ENCODE measurements at places on chromosomes 6 and 20.

- no peak for DNase-seq
These were observed 122.1 kb upstream of the BCLAF1 start for GRCh38 chr6:136411453-136412354.

- DNase-seq: peak; percentile 22
These were observed 142.2 kb downstream of the ERMARD start for GRCh38 chr6:169893624-169894023.

DNA sequence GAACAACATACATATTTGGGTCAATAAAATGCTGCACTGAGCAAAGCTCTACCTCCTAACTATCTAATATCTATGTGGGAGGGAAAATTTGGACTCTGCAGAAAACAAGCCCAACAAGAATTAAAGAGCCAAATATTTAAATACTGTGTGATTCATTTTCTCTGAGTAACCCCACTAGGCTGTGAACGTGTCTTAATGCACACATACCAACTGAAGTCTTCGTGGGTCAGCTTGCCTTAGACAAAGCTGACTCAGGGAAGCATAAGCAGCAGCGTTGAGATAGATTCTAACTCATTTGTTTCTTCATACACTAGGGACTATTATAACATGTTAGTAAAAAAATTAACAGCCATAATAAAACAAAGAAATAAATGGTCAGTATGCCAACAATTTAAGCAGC lies 114.3 kb downstream of the GJA1 start:
- no peak for DNase-seq

- no peak for DNase-seq
These were observed 311.9 kb upstream of the CITED2 start for GRCh38 chr6:139686308-139686707.

- no peak for DNase-seq
These were observed 11.4 kb upstream of the COL9A1 start for GRCh38 chr6:70314296-70314695.

GRCh38 chr20:25277051-25277801 lies 29.3 kb downstream of the PYGB start:
- DNase-seq: peak; percentile 85

GRCh38 chr6:110221738-110222137 lies 41.5 kb downstream of the CDC40 start:
- no peak for DNase-seq

DNA sequence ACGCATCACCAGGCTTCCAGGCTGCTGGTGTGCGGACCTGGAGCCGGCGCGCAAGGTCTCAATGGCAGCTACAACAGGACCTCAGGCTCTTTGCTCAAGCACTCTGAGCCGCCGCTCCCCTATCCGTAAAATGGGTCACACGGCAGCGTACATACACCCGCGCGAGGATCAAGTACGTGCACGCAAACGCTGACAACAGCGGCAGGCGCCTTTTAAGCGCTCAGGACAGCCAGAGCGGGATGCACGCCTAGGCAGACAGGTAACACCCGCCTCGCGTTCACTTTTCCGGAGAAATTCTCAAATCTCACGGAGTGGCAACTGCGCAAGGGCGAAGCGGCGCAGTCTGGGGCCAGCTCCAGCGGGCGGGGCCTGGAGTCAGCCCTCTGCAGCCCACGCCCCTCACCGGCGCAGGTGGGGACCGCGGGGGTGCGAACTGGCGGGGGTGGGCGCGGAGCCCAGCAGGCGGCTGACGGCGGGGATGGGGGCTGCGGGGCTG lies 535 bp downstream of the EXOC2 start:
- DNase-seq: no peak

DNA sequence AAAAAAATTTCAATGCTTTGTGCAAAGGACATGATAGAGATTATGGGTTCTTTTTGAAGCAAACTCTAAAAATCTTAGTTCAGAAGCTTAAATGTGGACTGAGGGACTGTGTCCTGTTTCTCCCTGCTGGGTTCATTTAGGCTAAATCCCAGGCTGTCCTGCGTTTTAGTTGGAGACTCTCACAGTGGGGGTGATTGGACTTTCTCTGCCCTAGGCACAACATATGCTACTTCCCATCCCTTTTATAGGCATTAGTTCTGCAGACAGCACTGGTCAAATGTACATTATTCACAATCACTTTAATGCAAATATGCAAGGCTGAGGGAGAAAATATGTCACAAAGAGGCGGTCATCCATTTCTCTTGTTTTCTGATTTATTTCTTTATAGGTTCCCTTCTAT lies 71.3 kb downstream of the TFAP2B start:
- no peak for DNase-seq

DNA sequence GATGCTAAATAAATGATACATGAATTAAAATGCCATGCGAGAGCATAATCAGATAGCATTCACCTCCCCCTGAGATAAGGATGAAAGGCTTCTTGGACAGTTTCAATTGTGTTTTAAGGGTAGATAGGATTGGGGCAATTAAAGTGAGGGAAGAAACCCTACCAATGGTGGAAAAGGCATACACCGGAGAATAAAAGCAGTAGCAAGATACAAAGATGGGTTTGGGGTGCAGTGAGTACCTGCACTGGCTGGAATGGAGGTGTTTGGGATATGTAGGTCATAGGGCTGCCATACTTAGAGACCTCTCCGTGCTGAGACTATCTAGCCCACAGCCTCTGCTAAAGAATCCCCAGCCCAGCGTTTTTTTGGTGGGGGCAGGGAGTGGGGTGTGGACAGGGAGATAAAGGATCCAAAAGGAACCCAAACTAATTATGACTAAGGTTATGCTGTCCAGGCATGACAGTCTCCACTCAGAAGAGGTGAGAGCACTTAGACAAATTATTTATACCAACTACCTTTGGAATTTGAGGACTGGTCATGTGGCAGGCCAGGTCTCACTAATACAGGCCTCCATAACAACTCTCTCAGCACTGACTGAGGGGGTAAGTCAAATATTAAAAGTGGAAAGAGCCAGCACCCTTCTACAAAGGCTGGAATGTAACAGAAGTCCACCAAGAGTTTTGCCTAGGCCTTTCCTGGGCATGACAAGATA lies 280.8 kb downstream of the ADGB start:
- DNase-seq: no peak

DNA sequence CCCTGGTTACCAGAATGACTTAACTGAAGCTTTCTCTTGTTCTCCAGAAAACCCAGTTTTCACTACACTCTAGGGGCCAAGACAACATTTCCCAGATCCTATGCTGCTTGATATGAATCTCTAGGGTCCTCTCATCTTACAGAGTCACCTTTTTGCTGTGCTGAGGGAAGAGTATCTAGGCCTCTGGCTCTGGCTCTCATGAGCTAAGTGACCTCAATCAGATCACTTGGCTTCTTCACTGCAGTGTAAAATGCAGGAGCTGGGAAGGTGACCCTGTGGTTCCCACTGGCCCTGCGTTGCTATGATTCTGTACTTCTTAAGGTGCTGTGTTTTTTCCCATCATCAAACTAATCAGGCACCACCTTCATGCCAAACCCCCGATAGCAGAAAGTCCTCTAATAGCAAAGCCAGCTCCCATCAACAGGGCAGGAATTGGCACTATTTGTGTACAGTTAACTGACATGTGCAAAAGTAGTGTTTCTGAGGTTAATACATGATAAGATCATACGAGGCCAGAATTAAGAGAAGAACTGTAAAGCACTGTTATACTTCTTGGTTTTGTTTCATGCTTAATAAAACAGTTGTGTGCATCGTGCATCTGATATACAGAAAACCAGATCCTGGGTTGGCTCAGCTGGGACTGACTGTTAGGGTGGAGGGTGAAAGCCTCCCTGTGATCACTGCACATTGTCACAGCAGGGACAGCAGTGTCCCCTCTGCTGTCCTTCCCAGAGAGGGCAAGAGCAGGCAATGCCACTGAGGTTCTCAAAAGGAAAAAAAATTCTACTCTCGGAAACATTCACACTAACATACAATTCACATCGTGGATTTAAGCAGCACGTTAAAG lies 46.7 kb downstream of the CNKSR3 start:
- no peak for DNase-seq

GRCh38 chr20:52945862-52946522 lies 26.2 kb upstream of the TSHZ2 start:
- DNase-seq: no peak

- DNase-seq: no peak
These were observed 276.6 kb upstream of the BMP2 start for GRCh38 chr20:6490849-6491248.

GRCh38 chr6:1627827-1628560 lies 18.3 kb downstream of the FOXC1 start:
- DNase-seq: peak; percentile 45

Measured in mesenteric fat pad (tissue), 1 donor.